ENCODE measurements at places on chromosomes 6 and 20. TPM values are rescaled to one million over a fixed set of nuclear protein-coding genes. Genes with fewer than 3 reads are reported as not detected.

- H3K36me3 ChIP-seq, result peaks cover 3% of the 10 kb centered on the region
- H3K27ac ChIP-seq, result peak overlapping the region; percentile 1
- no peak for DNase-seq
- H3K4me1 ChIP-seq, result peaks cover 28% of the 10 kb centered on the region
- H3K27me3 ChIP-seq, result no peaks in the 10 kb centered on the region
Observed at GRCh38 chr6:83096791-83097190, 29.3 kb downstream of the DOP1A start.

- no peaks in the 10 kb centered on the region for H3K4me1 ChIP-seq
- no peak overlapping the region for H3K27ac ChIP-seq
- peaks cover 26% of the 10 kb centered on the region for H3K36me3 ChIP-seq
- no peaks in the 10 kb centered on the region for H3K27me3 ChIP-seq
Observed at GRCh38 chr20:44941120-44941691, 19.0 kb downstream of the TOMM34 start.

- H3K4me1 ChIP-seq, result peaks cover 65% of the 10 kb centered on the region
- peaks cover 5% of the 10 kb centered on the region for H3K36me3 ChIP-seq
- no peaks in the 10 kb centered on the region for H3K27me3 ChIP-seq
- peak overlapping the region; percentile 41 for H3K27ac ChIP-seq
Observed at GRCh38 chr20:36850759-36851158, 25.2 kb upstream of the TLDC2 start.

GRCh38 chr6:15301179-15302006 lies 55.5 kb downstream of the JARID2 start:
- no peaks in the 10 kb centered on the region for H3K36me3 ChIP-seq
- DNase-seq, result no peak
- H3K4me3 ChIP-seq, result no peak overlapping the region
- peaks cover 40% of the 10 kb centered on the region for H3K4me1 ChIP-seq
- no peak overlapping the region for H3K27ac ChIP-seq

DNA sequence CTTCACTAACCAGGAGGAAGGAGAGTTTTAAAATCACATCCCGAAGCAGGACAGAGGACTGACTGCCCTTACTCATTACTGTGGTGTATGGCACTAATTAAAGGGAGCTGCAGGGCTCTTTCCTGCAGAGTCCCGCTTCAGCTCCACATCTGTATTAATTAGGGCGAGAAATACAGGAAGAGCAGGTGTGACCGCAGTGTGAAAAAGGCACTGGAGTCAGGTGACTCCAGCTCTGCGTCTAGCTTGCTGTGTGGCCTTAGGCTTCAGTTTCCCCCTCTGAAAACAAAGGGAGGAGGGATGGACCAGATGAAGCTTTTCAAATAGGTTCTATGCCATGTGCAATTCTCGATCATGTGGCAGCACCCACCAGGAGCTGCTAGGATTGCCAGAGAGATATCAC lies 34.0 kb downstream of the KIAA1755 start:
- peak; percentile 1 for DNase-seq
- peaks cover 3% of the 10 kb centered on the region for H3K36me3 ChIP-seq
- peaks cover 4% of the 10 kb centered on the region for H3K4me1 ChIP-seq
- H3K27ac ChIP-seq, result no peak overlapping the region
- H3K27me3 ChIP-seq, result no peaks in the 10 kb centered on the region

The HS3ST5 gene
- total RNA-seq, result 0.05 TPM

The NFATC2 gene
- total RNA-seq, result 2.2 TPM

The CDK5RAP1 gene
- total RNA-seq, result 21.7 TPM

- no peak for DNase-seq
- H3K36me3 ChIP-seq, result no peaks in the 10 kb centered on the region
- no peak overlapping the region for H3K27ac ChIP-seq
- no peak overlapping the region for H3K4me3 ChIP-seq
- peaks cover 3% of the 10 kb centered on the region for H3K27me3 ChIP-seq
- peaks cover 9% of the 10 kb centered on the region for H3K4me1 ChIP-seq
Observed at GRCh38 chr6:108798670-108799353, 49.4 kb upstream of the ARMC2 start.

The EPB41L1 gene
- total RNA-seq, result 41.1 TPM

- no peaks in the 10 kb centered on the region for H3K4me1 ChIP-seq
- no peak overlapping the region for H3K4me3 ChIP-seq
- H3K27ac ChIP-seq, result no peak overlapping the region
- H3K36me3 ChIP-seq, result no peaks in the 10 kb centered on the region
- H3K27me3 ChIP-seq, result peaks cover 17% of the 10 kb centered on the region
- no peak for DNase-seq
Observed at GRCh38 chr6:167512696-167513375, 187.9 kb downstream of the TTLL2 start.

DNA sequence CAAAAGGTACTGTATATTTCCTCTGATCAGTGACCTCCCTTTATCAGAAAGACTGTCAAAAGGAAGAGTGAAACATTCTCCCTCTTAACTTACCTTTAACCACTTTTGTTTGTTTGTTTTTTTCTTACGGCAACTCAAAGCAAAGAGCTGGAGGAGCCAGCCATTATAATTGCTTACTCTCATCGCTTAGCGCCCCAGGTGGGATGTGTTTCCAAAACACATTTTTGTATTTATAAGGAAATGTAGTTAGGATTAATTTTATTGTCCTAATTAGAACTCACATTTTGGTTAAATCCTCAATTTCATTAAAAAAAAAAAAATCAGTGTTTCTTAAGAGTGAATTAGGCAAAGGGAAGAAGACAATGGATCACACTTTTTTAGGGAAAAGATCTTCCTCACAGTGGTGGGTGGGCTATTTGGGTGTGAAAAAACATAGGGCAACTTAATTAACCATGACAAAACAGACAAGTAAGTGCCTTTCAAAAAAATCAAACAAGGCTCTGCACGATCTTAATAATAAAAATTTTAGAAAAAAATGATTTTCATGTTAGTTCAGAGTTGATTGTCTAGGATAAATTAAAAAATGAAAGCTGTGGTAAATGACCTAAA lies 1.2 kb upstream of the PHACTR2 start:
- H3K36me3 ChIP-seq, result no peaks in the 10 kb centered on the region
- peak overlapping the region; percentile 61 for H3K27ac ChIP-seq
- no peak for DNase-seq
- no peaks in the 10 kb centered on the region for H3K27me3 ChIP-seq

DNA sequence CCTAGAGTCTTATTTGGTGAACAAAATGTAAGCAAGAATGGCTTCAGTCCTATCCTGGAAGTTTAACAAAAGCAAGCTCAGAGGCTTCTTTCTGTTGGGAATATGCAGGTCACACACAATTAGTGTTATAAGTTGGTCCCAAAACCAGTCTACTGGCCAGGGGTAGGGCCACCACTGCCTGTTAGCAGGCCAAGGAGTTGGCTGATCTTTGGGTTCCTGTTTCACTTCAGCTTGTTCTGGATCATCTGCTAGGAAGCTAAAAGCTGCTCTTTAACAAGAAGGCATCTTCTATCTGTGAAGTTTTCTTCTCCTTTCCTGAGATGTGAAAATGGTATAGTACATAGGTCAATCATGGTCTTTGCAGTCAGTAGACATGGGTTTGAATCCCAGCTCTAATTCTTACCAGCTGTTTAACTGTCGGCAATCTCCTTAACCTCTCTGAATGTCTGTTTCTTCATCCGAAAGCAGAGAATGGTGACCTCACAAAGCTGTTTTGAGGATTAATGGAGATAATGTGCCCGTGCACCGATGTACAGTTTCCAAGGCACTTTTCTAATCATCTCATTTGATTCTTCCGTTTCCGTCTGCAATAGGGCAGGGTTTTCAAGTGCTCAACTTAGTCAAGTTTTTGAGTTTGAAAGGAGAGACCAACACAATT lies 271.2 kb upstream of the TAB2 start:
- peaks cover 4% of the 10 kb centered on the region for H3K36me3 ChIP-seq
- H3K27ac ChIP-seq, result no peak overlapping the region
- peaks cover 35% of the 10 kb centered on the region for H3K4me1 ChIP-seq
- no peaks in the 10 kb centered on the region for H3K27me3 ChIP-seq
- no peak overlapping the region for H3K4me3 ChIP-seq

The VIP gene
- total RNA-seq, result not detected

- peaks cover 1% of the 10 kb centered on the region for H3K36me3 ChIP-seq
- no peak for DNase-seq
- H3K27me3 ChIP-seq, result peaks cover 2% of the 10 kb centered on the region
- no peak overlapping the region for H3K27ac ChIP-seq
- H3K4me3 ChIP-seq, result no peak overlapping the region
- H3K4me1 ChIP-seq, result no peaks in the 10 kb centered on the region
Observed at GRCh38 chr20:4366076-4366475, 350.7 kb upstream of the RNF24 start.

DNA sequence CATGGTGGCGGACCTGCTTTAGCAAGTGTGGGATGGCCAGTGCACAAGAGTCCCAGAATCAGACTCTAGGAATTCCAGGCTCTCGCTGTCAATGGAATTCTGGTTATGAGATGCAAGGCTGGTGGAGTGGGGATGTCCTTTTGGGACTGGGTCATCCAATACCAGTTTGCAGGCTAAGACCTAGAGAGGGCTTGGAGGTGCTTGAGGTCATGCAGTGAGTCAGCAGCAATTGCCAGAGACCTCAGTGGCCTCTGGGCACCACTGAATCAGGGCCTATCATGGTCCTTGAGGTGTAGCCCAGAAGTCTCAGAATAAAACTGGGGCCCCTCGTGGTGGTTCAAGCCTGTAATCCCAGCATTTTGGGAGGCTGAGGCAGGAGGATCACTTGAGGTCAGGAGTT lies 1.4 kb upstream of the SCRT2 start:
- H3K27me3 ChIP-seq, result peaks cover 71% of the 10 kb centered on the region
- DNase-seq, result no peak
- no peak overlapping the region for H3K27ac ChIP-seq
- H3K4me3 ChIP-seq, result no peak overlapping the region

DNA sequence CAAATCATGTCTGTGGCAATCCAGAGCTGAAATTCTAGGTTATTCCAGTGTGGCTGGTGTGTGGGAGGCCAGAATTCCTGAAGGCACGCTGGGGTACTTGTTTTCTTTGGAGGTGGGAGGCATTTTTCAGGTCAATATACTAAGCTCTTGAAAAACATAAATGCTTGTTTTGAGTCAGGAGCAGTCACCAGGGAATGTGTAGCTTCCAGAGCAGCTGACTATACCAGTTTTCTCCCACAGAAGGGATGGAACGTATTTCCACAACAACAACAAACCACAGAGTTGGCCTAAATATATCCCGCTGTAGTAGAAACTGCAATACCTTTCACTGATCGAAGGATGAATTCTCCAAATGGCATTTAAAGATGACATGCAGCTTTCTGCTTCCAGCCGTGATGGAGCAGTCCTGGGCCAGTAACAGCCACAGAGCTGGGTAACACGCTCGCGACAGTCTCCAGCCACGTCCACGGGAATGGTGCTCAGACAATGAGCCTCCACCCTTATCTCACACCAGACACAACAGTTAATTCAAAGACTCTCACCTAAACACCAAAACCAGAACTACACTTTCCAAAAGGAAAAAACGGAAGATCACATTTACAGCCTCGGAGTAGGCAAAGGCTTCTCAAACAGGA lies 23.2 kb downstream of the CHRNA4 start:
- H3K4me3 ChIP-seq, result no peak overlapping the region
- peak overlapping the region; percentile 15 for H3K27ac ChIP-seq
- H3K4me1 ChIP-seq, result peaks cover 33% of the 10 kb centered on the region
- no peak for DNase-seq

- H3K27me3 ChIP-seq, result no peaks in the 10 kb centered on the region
- no peak overlapping the region for H3K27ac ChIP-seq
- DNase-seq, result no peak
- peaks cover 53% of the 10 kb centered on the region for H3K4me1 ChIP-seq
- H3K4me3 ChIP-seq, result no peak overlapping the region
Observed at GRCh38 chr6:85417336-85417735, 32.5 kb upstream of the NT5E start.

GRCh38 chr6:107333491-107333890 lies 125.9 kb downstream of the PDSS2 start:
- H3K36me3 ChIP-seq, result no peaks in the 10 kb centered on the region
- H3K4me1 ChIP-seq, result no peaks in the 10 kb centered on the region
- no peaks in the 10 kb centered on the region for H3K27me3 ChIP-seq
- no peak for DNase-seq
- H3K4me3 ChIP-seq, result no peak overlapping the region

The TNF gene
- total RNA-seq, result not detected

The SUMO4 gene
- total RNA-seq, result 1.5 TPM

The ANGPT4 gene
- total RNA-seq, result not detected

GRCh38 chr20:19073584-19074218 lies 138.7 kb upstream of the SLC24A3 start:
- H3K4me3 ChIP-seq, result no peak overlapping the region
- no peak for DNase-seq
- no peak overlapping the region for H3K27ac ChIP-seq
- no peaks in the 10 kb centered on the region for H3K27me3 ChIP-seq

- DNase-seq, result no peak
- no peak overlapping the region for H3K4me3 ChIP-seq
- H3K27ac ChIP-seq, result no peak overlapping the region
- peaks cover 42% of the 10 kb centered on the region for H3K27me3 ChIP-seq
Observed at GRCh38 chr20:22339091-22339881, 245.1 kb downstream of the FOXA2 start.

GRCh38 chr20:5267092-5267491 lies 49.7 kb downstream of the PROKR2 start:
- H3K36me3 ChIP-seq, result no peaks in the 10 kb centered on the region
- H3K4me1 ChIP-seq, result no peaks in the 10 kb centered on the region
- no peak overlapping the region for H3K27ac ChIP-seq

DNA sequence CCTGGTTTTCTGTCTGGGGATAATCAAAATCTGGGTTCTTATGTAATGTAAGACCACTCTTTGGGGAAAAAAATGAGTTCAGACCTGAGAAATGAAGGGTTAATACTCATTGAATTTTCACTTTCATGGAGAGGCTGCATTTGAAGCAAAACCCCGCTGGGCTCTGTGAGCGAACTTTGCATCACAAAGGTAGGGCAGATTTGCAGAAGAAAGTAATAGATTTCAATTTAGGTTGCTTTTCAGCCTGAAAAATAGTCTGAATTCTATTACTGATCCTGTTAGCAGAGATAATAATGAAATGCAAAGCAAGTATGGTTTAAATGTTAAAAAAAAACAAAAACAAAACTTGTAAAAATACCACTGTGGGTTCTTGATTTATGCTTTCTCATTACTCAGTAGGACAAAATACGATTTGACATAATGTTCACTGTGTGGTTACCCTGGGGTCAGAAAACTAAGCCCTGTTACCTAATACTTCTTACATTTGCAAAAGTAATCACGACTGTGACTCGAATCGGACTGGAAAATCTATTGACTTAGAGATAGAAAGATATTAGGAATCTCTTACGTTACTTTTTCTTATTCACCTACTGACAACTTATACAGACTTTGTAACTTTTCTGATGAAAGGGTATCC lies 72.2 kb downstream of the UST start:
- H3K27me3 ChIP-seq, result no peaks in the 10 kb centered on the region
- H3K36me3 ChIP-seq, result no peaks in the 10 kb centered on the region
- no peak overlapping the region for H3K4me3 ChIP-seq
- no peak for DNase-seq
- H3K27ac ChIP-seq, result no peak overlapping the region

- H3K4me1 ChIP-seq, result no peaks in the 10 kb centered on the region
- DNase-seq, result no peak
- H3K27me3 ChIP-seq, result peaks cover 49% of the 10 kb centered on the region
- H3K27ac ChIP-seq, result no peak overlapping the region
Observed at GRCh38 chr20:57316795-57317201, 12.8 kb upstream of the SPO11 start.

The ADGRG6 gene
- 2.5 TPM for total RNA-seq

The ZFP57 gene
- not detected for total RNA-seq

Data from chondrocyte (in vitro differentiated cells).